ENCODE measurements at places on chromosomes 13 and 19.

DNA sequence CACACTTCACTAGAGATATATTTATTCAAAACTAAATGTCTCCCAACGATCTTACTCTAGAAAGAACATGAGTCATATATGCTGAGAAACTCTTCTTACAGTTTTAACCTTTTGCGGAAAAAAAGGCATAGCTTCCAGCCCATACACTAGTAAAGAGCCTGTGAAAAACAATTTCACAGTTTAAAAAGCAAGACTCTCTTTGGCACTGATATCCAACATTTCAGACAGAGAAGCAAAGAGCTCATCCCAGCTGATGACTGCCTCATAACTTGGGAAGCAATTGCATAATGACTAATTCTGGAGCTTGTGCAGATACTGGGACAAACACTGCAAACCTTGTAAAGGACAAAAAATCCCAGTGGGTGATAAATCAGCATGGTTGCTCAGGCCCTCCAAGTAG, 88.0 kb downstream of the ENOX1 start:
- H3K36me3 ChIP-seq: no peaks in the 10 kb centered on the region
- no peak for DNase-seq
- no peak overlapping the region for H3K4me3 ChIP-seq
- H3K27ac ChIP-seq: no peak overlapping the region
- H3K4me1 ChIP-seq: no peaks in the 10 kb centered on the region

DNA sequence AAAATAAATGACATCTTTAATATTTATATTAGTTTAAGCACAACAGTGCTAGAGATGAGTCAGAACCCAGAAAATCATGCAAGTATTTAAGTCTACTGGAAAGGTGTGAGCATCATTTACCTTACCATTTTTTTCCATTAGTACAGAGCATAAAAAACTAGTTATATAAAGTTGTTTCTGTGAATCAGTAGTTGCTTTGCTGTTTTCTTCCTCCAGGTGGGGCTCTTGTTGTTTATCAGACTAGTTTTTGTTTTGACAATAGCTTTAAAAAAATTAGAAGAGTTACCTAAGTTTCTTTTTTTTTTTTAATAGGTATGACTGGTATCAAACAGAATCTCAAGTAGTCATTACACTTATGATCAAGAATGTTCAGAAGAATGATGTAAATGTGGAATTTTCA, 12.7 kb downstream of the SUGT1 start:
- no peaks in the 10 kb centered on the region for H3K4me1 ChIP-seq
- H3K27me3 ChIP-seq: no peaks in the 10 kb centered on the region
- no peak for DNase-seq
- H3K4me3 ChIP-seq: no peak overlapping the region
- H3K27ac ChIP-seq: peak overlapping the region; percentile 41

DNA sequence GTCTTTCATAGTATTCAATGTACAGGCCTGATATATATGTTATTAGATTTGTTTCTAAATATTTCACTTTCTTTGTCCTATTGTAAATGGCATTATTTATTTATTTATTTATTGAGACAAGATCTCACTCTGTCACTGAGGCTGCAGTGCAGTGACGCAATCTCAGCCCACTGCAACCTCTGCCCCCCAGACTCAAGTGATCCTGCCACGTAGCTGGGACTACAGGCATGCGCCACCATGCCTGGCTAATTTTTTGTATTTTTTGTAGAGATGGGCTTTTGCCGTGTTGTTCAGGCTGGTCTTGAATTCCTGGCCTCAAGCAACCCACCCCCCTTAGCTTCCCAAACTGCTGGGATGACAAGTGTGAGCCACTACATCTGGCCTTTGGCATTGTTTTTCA, 5.4 kb upstream of the GAS6 start:
- no peak overlapping the region for H3K27ac ChIP-seq
- no peak overlapping the region for H3K4me3 ChIP-seq
- no peak for DNase-seq
- peaks cover 13% of the 10 kb centered on the region for H3K36me3 ChIP-seq

DNA sequence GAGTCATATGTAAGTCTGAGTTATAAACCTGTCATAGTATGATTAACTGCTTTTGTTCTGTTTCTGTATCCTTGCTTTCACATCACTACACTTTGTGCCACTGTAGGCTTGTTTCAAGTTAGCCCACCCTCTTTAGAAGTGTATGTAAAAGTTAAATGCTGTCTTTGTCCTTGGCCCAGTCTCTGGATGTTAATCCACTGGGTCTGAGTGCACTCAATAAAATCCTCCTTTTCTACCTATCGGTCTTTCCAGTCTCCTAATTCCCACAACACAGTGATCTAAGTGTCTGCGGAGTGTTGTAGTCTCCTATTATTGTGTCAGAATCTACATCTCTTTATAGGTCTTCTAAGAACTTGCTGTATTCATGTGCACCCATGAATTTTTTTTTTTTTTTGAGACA, 14.1 kb downstream of the ZNF429 start:
- H3K36me3 ChIP-seq: peaks cover 22% of the 10 kb centered on the region
- no peaks in the 10 kb centered on the region for H3K27me3 ChIP-seq
- no peak for DNase-seq

DNA sequence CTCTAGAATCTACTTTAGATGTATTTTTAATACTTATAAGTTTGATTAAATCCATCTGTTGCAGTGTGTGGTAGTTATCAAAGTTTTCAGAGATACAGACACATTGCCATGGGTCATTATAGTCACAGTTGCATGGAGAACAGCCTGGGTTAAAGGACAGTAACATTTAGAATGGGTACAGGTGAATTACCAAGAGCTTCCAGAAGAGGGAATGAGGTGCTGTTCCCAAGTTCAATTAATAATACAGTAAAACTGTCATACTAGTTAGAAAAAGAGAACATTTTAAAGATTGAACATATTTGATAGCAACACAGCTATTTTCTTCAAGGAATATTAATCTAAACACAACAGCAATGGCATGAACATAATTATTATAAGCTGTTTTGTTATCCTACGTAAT, 322.6 kb upstream of the SLC10A2 start:
- no peak overlapping the region for H3K4me3 ChIP-seq
- no peaks in the 10 kb centered on the region for H3K4me1 ChIP-seq
- DNase-seq: no peak
- no peaks in the 10 kb centered on the region for H3K27me3 ChIP-seq

GRCh38 chr19:41957161-41957837, 1.8 kb downstream of the RABAC1 start:
- no peaks in the 10 kb centered on the region for H3K27me3 ChIP-seq
- peak overlapping the region; percentile 83 for H3K4me3 ChIP-seq
- peaks cover 20% of the 10 kb centered on the region for H3K4me1 ChIP-seq
- peaks cover 31% of the 10 kb centered on the region for H3K36me3 ChIP-seq
- H3K27ac ChIP-seq: no peak overlapping the region

GRCh38 chr13:89880201-89880600, 1467.3 kb upstream of the MIR17HG start:
- no peaks in the 10 kb centered on the region for H3K4me1 ChIP-seq
- DNase-seq: no peak
- H3K4me3 ChIP-seq: no peak overlapping the region
- H3K27me3 ChIP-seq: no peaks in the 10 kb centered on the region
- H3K36me3 ChIP-seq: no peaks in the 10 kb centered on the region
- H3K27ac ChIP-seq: no peak overlapping the region

- H3K4me1 ChIP-seq: no peaks in the 10 kb centered on the region
- H3K4me3 ChIP-seq: peak overlapping the region; percentile 71
- no peak for DNase-seq
- no peaks in the 10 kb centered on the region for H3K36me3 ChIP-seq
Measured at GRCh38 chr19:23415034-23415433, 19.8 kb upstream of the ZNF91 start.

- no peak for DNase-seq
- H3K36me3 ChIP-seq: no peaks in the 10 kb centered on the region
- H3K4me1 ChIP-seq: no peaks in the 10 kb centered on the region
- H3K27me3 ChIP-seq: peaks cover 22% of the 10 kb centered on the region
Measured at GRCh38 chr19:29896802-29897201, 45.2 kb upstream of the URI1 start.

- peaks cover 34% of the 10 kb centered on the region for H3K27me3 ChIP-seq
- H3K27ac ChIP-seq: no peak overlapping the region
- DNase-seq: no peak
- peaks cover 18% of the 10 kb centered on the region for H3K4me1 ChIP-seq
Measured at GRCh38 chr13:112592647-112593046, 4.7 kb upstream of the TUBGCP3 start.

DNA sequence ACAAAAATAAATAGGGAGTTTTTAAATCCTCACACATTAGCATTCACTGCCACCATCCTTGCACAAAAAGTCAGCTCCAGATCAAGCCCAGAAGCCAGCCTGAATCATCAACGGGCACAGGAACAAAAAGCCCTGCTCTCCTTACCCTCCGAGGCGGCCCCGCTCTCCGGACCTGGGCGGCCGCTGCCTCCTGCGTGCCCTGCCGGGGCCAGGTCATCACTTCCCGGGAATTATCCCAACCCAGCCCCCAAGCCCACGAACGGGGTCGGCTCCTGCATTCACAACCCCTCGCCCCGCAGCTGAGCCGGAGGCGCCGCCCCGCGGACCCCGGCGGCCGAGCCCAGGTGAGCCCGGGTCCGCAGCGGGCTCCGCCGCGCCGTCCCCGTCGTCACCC, 754 bp downstream of the DNAJB1 start:
- no peaks in the 10 kb centered on the region for H3K27me3 ChIP-seq
- H3K4me1 ChIP-seq: peaks cover 47% of the 10 kb centered on the region
- H3K4me3 ChIP-seq: peak overlapping the region; percentile 96

- no peaks in the 10 kb centered on the region for H3K27me3 ChIP-seq
- peaks cover 62% of the 10 kb centered on the region for H3K36me3 ChIP-seq
- peak overlapping the region; percentile 78 for H3K4me3 ChIP-seq
Measured at GRCh38 chr19:16585808-16586476, 13.7 kb upstream of the SLC35E1 start.

DNA sequence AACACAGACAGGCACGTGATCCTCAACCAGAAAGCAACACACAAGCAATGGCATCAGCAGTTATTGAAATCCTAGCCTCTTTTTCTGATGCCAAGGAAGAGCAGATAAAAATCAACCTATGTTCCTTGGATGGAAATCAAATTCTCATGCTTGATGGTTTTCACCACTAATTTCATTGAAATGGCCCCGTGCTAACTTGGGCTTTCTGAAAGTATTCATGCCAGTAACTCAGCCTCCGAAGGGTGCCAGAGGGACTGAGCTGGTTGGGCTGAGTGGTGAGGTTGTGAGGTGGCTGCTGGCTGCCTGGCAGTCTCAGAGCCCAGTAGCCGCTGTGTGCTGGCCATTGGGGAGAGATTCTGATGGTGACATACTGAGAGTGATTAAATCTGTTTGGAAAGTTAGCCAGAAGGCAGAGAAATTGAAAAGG, 309.3 kb downstream of the DCT start:
- no peaks in the 10 kb centered on the region for H3K4me1 ChIP-seq
- no peak overlapping the region for H3K4me3 ChIP-seq

DNA sequence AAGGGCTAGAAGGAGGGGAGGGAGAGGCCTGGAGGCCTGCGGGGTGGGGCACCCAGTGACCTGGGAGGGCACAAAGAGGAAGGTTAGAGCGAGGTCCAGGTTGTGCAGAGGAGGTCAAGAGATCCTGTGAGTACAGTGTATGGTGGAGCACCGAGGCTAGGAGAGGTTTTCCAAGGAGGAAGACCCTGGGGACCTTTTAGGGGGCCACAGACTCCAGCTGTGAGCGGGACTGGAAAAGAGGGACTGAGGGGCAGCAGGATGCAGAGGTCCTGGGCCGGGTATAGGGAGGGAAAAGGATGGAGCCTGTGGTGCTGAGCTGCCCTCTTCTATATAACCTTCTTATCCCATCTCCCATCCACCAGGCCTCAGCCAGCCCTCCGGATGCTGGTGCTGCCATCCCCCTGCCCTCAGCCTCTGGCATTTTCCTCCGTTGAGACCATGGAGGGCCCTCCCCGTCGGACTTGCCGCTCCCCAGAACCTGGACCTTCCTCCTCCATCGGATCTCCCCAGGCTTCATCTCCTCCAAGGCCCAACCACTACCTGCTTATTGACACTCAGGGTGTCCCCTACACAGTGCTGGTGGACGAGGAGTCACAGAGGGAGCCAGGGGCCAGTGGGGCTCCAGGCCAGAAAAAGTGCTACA, 863 bp downstream of the ZNF581 start:
- DNase-seq: no peak
- H3K27me3 ChIP-seq: no peaks in the 10 kb centered on the region
- H3K27ac ChIP-seq: peak overlapping the region; percentile 91
- peak overlapping the region; percentile 84 for H3K4me3 ChIP-seq

- no peaks in the 10 kb centered on the region for H3K27me3 ChIP-seq
- H3K4me3 ChIP-seq: no peak overlapping the region
- no peak overlapping the region for H3K27ac ChIP-seq
- peaks cover 3% of the 10 kb centered on the region for H3K36me3 ChIP-seq
- DNase-seq: no peak
- no peaks in the 10 kb centered on the region for H3K4me1 ChIP-seq
Measured at GRCh38 chr19:16032509-16033135, 43.7 kb upstream of the TPM4 start.

DNA sequence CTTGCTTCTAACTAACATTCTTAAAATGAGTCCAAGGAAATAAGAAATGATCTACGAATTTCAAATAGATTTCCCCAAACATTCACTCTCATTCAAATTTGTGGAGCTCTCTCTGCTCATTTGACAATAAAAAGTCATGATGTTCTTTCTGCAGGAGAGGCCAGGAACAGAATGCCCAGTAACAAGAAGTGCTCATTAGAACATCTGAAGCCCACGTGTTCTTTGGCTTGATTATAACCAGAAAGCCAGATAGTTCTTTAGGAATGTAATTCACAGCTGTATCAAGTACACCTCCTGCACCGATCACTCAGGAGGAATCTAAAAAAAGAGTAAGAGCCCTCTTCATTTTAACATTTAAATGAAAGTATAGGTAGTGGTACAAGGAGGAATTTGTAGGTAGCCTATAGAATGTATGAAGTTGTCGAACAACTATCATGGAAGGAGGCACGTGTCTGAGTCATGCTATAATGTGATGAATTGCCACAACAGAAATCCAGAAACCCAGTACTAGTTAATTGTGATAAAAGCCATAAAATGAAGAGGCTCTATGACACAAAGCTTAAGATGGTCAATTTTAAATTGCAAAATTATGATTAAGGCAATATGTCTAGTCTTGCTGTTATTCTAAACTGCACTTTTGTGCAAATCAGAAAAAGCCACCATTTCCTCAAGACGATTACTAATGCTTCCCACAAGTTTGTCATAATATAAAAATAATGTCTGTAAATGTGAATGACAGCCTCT, 12.8 kb downstream of the MEDAG start:
- no peaks in the 10 kb centered on the region for H3K4me1 ChIP-seq
- H3K36me3 ChIP-seq: no peaks in the 10 kb centered on the region
- H3K4me3 ChIP-seq: no peak overlapping the region
- DNase-seq: no peak
- H3K27me3 ChIP-seq: peaks cover 32% of the 10 kb centered on the region

- H3K27ac ChIP-seq: no peak overlapping the region
- H3K36me3 ChIP-seq: no peaks in the 10 kb centered on the region
- no peak overlapping the region for H3K4me3 ChIP-seq
- H3K27me3 ChIP-seq: no peaks in the 10 kb centered on the region
- H3K4me1 ChIP-seq: no peaks in the 10 kb centered on the region
Measured at GRCh38 chr13:64912141-64912540, 2318.0 kb downstream of the PCDH9 start.

- H3K27me3 ChIP-seq: peaks cover 12% of the 10 kb centered on the region
- no peak overlapping the region for H3K27ac ChIP-seq
- DNase-seq: no peak
Measured at GRCh38 chr13:25207291-25207810, 35.3 kb upstream of the AMER2 start.

All from effector memory CD8-positive, alpha-beta T cell (primary cell).